ENCODE measurements at places on chromosomes 5 and 9.

GRCh38 chr9:134390947-134391318, 64.7 kb downstream of the RXRA start:
- no peak for DNase-seq

DNA sequence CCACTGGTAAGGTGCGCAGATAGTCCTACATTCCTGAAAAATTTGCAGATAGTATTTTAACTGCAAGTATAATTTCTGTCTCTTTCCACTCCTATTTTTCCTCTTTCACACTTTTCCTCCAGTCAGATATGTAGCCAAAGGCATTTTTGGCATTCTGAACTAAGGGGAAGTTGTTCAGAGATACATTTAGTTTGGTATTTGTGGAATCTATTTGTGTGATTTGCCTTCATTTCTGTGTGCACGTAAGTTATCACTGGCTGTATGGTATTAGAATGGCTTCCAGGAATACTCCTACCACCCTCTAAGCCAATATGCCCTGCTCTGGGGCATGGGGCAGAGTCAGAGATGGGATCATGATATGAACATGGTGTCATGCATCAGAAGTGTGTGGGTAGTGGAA, 45.8 kb upstream of the GRAMD2B start:
- DNase-seq = no peak

DNA sequence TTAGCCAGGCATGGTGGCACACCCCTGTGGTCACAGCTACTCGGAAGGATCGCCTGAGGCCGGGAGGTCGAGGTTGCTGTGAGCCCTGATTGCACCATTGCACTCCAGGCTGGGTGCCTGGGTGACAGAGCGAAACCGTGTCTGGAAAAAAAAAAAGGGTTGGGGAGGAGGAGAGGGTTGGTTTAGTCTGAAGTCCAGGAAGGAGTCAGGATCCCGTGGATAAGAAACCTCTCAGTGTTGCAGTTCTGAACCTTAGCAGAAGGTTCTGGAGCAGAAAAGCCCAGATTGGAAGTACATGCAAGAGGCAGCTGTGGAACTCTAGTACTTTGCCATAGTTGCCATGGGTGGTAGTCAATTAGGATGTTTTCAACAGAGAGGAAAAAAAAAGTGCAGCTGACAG, 125.2 kb upstream of the CPEB4 start:
- DNase-seq = no peak

- no peak for DNase-seq
Measured at GRCh38 chr9:91191411-91192380, 170.0 kb downstream of the AUH start.

GRCh38 chr5:41246376-41246775, 33.0 kb upstream of the C6 start:
- DNase-seq = no peak

DNA sequence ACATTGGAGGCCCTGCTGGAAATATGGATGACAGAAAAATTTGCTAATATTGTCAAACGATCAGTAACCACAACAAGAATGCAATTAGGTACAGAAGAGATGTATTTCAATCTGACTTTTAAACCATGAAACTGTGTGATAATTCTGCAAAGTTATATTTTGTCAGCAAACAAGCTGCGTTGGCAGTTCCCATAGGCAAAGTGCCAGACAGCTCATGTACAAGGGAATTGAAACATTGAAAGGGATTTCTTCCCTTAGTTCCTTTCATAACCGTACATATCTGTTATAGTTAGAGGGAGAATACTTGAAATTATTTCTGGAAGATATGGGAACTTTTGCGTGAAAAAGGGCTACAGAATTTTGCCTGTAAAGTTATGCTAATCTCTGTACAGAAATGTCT, 419.4 kb upstream of the PTGER4 start:
- no peak for DNase-seq

- DNase-seq = no peak
Measured at GRCh38 chr5:18745042-18745987, 1111.1 kb downstream of the TAF11L14 start.

DNA sequence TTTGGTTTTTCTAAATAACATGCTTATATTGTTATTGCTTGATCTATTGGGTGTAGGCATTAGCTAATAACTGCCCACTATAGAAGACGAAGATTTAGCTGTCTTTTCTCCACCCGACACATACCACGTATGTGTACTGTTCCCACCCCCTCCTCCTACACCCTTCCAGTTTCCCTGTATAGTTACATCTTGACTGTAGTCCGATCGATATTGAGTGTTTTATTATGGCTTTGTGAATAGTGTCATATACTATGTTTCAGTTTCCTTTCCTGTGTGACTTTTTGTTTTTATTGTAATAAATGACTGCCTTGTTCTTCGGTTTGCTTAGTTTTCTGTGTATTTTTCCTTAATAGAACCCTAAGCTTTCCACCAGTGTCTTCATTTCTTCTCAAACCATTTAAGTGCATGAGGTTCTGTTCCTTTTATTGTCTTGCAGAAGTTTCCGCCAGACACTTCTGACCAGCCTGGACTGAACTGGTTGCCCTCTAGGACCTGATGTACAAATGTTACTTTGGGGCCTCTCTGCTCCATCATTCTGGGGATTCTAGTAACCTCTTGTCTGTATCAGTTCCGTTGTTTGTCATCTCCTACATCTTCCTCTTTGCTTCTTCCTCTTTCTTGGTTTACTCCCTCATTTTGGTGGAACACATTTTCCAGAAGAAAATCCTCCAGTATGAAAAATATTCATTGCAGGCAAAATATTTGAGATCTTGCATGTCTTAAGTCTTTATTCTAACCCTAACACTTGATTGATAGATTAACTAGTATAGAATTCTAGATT, 61.8 kb downstream of the PRKACG start:
- no peak for DNase-seq

- no peak for DNase-seq
Measured at GRCh38 chr5:136162008-136162407, 29.4 kb downstream of the SMAD5 start.

- no peak for DNase-seq
Measured at GRCh38 chr9:219670-220365, 5.2 kb downstream of the DOCK8 start.

- no peak for DNase-seq
Measured at GRCh38 chr9:3578786-3579185, 53.0 kb upstream of the RFX3 start.

- DNase-seq = no peak
Measured at GRCh38 chr9:137967280-137967953, 89.8 kb downstream of the CACNA1B start.

DNA sequence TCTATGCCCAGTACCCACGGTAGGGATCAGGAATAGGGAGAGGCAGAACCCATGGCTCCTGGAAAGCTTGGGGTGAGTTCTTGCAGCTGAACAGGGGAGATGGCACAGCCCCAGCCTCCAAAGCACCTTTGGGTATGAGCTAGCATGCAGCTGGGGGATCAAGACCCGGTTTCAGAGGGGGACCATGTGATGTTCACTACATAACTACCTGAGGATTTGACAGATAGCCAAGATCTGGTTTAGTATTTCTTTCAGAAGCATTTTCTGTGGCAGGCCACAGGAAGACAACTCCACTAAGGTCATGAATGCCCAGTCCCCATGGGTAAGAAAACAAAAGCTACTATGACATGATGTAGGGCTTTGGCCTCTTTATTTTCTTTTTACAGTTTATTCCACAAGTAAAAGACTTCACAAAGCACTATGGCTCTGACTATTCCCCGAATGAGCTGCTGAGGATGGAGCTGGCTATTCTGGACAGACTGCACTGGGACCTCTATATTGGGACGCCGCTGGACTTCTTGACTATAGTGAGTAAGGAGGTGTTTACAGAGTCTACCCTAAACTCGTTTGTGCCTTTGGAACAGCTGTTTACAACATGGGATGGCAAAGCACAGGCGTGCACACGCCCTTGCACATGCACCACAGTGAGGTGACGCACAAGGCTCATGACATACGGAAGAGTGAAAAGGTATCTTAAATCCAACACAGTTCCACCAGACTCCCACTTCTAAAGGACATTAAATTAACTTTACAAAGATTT, 3.4 kb downstream of the CCNI2 start:
- no peak for DNase-seq

GRCh38 chr5:134583766-134584165, 48.9 kb downstream of the SAR1B start:
- DNase-seq = no peak

- DNase-seq = no peak
Measured at GRCh38 chr5:150428106-150428876, 15.6 kb upstream of the CD74 start.

GRCh38 chr5:306011-306805, 15.3 kb upstream of the AHRR start:
- no peak for DNase-seq

- no peak for DNase-seq
Measured at GRCh38 chr9:27261517-27262211, 35.3 kb downstream of the EQTN start.

DNA sequence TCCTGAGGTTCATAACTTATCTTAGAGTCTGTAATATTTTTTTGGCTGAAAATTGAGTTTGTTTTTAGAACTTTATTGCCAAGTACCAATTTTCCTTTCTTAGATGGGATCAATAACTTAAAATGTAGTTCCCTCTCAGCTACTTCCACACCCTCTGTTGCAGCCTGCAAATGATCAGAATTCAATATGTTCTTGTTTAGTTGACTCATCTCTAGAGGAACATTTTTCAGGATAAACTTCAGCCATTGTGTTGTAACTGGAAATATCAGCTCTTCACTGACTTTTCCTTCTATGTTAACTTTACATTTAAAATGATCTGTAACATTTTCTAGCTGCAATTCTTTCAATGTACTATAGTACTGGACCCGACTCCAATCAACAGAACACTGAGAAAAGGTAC, 115.7 kb downstream of the ESM1 start:
- DNase-seq = no peak

- DNase-seq = no peak
Measured at GRCh38 chr5:119318256-119318894, 37.4 kb upstream of the TNFAIP8 start.

DNA sequence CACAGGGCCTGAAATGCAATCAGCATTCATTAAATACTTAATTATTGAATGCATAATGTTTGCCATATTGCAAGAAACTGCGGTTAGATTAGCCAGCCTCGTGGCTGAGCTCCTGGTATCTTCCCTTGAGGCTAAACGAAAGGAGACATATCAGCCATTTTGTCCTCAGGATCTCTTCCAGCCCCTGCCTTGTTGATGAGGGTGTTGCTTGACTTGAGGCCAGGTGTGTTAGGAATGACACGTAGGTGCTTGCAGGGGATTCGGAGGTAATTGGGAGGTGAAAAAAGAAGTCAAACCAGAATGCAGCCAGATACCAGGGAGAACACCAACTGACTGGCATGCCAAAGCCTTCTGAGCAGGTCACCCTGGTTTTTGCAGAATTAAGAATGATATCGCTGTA, 12.5 kb downstream of the SH3RF2 start:
- DNase-seq = no peak

DNA sequence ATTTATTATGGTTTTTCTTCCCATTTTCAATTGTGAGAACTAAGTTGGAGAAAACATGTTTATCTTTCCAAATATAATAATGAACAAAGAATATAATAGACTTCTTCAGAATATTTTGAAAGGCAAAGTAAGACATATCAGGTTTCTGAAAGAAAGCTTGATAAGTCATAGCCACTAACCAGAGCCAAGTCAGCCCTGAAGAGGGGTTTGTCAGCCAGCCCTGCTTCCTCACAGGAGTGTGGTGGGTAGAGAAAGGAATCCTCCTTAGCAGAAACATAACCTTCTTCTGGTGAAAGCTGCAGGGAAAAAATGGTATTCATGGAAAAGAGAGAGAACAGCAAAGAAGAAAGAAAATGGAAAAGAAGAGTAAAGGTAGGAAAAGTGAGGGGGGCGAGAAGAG, 93.4 kb downstream of the MPDZ start:
- DNase-seq = no peak

DNA sequence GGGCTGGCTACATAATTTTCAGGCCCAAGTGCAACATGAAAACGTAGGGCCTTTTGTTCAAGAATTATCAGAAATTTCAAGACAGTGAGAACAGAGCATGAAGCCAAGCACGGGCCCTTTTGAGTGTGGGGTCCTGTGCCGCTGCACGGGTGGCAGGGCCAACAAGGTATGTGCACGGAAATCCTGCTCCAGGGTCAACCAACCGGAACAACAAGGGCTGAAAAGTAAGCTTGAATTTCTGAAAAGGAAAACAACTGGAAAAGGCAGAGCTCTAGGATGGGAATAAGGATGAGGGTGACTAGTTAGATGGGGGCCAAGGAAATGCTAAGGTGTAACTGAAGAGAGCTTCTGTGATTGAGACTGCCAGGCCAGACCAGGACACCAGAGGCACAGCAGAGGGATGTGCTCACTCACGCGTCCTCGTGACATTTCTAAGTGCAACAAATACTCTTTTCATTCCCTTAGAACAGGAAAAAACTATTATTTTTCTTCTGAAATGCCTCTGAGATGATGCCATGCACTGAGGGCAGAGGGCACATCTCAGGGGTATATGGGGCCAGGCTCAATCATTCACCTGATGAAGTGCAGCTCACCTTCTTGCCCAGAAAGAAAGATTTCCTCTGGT, 80.6 kb upstream of the LRRTM2 start:
- no peak for DNase-seq

- no peak for DNase-seq
Measured at GRCh38 chr5:133947431-133947841, 21.0 kb downstream of the C5orf15 start.

DNA sequence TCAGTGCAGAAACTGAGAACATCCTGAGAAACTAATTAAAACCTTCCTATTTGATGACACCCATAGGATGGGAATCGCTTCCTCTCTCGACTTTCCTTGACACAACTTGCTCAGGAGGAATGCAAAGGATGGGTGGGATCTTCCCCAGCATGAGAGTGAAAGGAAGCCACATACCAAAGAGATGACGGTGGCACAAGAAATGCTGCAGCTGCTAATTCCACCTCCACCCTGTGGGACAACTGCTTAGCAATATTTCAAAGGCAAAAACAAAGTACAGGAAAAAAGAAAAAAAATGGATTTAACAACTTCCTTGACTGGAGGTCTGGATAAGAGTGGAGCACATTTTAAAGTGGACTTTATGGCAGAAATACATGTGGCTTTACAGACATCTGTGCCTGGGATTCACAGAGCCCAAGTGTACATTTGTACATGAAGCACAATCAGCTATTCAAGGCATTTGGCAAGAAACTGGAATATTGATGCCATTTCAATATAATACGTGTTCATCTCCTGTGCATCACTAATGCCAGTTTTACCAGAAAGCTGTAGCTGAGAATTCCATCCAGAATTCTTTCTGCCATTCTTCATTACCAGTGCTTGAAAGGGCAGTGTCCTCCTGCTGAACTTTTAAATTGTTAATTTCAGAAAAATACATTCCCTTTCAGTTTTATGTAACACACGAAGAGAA, 359.2 kb upstream of the ACTBL2 start:
- no peak for DNase-seq

- no peak for DNase-seq
Measured at GRCh38 chr5:32859211-32859641, 148.1 kb downstream of the NPR3 start.

DNA sequence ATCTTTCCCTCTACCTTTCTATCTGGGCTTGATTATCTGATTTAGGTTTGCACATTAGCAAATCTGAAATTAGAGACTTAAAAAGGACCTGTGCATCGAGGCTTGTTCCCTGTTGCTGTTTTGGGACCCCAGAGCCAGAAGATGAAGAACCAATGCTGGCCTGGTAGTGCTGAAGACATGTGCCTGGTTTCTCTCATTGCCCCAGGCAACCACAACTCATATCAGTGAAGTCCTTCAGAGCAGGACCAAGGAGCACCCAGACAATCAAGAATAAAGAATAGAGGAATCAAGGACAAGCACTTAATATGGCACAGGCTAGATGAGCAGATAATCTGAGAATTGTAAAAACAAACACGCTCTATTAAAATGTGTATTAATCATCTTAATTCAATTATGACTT, 362.7 kb downstream of the DMRTA1 start:
- no peak for DNase-seq

All from hypothalamus (tissue), 51 donors.